ENCODE measurements at places on chromosomes 3 and 15.

DNA sequence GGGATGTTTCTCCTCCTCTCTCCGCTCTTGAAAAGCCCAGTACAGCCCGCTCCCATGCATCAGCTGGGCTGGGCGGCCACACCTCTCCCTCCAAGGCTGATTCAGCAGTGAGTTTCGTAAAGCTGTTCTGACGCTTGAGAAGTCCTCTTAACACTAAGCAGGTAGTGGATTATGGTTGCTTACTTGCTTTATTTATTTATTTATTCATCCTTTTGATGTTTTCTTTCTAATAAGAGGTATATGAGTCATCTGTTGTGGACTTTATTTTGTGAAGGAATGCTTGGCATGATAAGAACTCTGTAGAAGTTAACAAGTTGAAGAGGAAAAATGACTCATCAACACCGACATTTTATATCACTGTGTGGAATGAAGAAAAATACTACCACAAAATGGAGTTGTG is 285.0 kb downstream of the SQOR start:
- no peak for DNase-seq

- DNase-seq = no peak
These were observed 16.8 kb downstream of the TNK2 start for GRCh38 chr3:195891431-195892104.

DNA sequence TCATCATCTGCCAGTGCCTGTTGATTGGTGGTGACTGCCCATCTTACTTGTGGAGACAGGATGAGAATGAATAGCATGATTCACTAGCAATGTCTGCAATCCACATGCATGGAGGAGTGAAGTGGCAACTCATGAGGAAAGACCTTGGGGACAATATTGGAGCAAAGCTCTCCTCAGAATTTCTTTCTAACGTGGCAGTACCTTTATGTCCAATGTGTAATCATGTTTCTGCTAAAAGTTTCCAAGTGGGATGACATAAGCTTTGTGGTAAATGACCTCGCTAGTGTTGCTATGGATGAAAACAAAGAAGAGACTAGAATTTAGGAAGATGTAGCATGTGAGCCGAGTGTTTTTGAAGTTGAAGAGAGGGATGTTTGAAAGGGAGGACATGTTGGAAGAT is 117.8 kb downstream of the CPNE4 start:
- no peak for DNase-seq

DNA sequence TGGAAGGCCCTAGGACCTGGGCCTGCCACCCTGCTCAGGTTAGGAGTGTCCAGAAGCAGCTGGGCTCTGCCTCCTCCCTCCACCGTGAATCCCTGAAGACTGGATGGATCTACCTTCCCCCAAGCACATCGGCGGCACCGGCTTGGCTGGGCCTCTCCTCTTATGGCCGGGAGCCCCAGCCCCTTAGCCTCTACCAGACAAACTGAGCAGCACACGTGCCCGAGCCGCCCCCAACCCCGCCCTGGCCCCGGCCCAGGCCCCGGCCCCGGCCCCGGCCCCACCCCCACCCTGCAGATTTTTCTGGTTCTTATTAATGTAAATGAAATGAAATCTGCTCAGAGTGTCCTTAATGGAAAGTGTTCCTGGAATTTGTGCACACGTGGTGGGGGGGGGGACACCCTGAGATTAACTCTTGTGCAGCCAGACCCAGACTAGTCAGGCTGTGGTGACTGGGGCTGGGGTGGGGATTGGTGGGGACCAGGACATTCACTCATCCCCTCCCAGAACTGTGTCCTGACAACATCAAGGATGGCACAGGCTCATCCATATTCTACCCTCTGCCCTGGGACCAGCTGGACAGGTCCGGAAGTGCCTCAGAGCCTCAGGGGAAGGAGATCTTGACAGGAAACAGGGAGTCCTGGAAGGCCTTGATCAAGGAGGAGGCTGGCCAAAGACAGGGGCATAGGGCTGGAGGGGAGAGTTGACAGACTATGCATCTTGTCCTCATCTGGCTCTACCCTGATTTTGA is 30.9 kb upstream of the SEMA3F start:
- no peak for DNase-seq

DNA sequence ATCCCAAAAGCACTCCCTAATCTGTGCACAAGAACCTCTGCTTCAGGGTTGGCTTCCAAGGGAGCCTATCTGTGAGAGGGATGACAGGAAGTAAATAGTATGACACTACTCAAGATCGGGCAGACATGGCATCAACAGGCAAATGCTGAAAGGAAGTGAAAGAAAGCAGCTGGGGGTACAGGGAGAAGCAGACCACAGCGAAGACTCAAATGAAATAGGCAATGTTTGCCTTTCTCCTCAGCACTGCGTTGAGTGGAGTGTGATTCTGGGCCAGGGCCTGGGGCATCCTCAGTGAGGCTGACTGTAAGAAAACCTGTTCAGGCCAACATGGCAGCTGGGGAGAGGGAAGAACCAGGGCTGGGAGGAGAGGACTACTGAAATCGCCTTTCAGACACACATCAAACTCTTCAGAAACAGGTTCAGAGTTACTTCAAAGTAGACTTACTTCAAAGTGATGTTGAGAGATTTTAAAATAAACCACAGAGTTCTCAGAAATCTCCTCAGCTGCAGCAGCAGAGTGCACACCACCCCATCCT is 96.6 kb downstream of the SLC9A9 start:
- no peak for DNase-seq

DNA sequence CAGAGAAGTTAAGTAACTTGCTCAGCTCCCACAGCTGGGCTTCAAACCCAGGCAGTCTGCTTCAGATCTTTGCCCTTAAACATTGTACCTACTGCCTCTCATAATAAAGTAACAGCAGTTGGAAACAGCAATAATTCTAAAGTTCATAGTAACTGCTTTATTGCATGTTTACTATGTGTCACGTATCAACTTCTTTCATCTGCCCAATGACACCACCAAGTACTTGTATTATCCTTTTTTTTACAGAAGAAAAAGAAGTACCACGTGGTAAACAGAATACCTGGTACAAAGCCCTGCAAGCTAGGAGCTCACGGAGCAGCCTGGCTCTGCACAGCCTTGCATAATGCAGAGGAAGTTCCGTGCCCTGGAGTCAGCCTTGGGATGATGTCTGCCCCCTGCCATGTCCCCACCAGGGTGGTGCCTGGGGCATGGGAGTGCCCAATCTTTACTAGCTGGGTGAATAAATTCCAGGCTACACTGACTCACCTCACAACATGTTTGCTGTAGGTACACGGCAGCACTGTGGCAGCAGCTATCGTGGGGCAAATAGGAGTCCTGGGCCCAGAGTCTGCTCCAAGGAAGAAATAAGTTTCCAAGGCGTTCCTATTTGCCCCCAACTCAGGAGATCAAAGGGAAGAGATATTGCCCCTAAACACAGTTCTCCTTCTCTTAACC is 77.2 kb downstream of the LDHAL6B start:
- no peak for DNase-seq
